ENCODE measurements at places on chromosomes 12 and 14.

- DNase-seq, result no peak
These were observed 629 bp downstream of the KCNMB4 start for GRCh38 chr12:70366581-70367257.

DNA sequence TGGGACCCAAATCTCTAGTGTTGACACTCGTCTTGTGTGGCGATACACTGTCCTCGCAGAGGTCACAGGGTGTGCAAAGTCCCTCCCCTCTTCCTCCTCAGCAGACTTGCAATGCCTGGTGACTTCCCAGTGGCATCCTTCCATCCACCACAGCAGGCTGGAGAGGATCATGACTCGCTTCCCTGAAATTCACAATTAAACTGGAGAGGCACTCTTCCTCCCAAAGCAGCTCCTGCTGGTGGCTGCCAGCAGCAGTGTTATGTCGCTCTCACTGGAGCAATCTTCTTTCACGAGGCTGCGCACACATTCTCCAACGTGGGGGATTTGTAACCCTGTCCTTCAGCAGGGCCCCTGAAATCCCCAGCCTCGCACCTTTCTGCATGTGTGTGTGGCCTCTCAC, 145.2 kb upstream of the TMCC3 start:
- DNase-seq, result no peak

DNA sequence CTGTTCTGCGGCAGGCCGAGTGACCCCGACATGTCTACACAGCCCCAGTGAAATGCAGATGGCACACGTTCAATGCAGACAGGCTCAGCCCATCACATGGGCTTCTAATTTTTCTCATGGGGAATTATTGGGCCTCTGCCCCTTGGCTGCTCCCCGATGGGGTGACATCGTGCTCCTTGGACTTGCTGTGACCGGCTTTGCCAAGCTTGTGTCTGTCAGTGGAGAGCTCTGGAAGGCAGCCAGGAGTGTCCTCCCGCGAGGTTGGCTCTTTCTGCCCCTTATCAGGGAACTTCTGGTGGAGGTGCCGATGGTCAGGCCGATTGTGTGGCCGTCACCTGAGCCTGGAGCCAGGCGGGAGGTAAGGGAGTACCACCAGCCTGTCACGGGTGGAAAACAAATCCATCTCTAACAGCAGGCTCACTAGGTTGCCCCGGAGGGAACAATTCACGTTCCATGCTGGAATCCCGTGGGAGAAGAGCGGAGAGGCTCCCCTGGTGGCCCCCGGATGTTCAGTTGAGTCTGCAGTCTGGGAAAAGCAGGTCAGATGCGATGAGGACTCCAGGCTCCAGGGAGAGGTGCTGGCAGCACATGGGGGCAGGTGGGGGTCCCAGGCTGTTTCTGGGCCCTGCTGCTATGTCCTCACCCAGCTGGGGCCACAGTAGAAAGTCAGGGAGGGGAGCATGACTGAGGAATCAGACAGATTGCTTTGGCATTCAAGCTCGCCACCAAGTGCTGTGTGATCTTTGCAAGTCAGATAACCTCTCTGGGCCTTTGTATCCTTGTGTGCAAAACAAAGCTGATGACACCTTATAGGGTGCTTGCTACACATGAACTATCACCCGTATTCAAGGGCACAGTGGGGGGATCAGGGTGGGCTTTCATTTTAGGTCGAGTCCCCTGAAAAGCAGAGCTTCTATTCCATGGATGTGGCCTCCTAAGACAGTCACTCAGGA, 43.2 kb upstream of the EML1 start:
- DNase-seq, result no peak

- DNase-seq, result no peak
These were observed 8.0 kb upstream of the PLEKHA5 start for GRCh38 chr12:19121449-19122018.

GRCh38 chr14:75915045-75915444, 66.8 kb downstream of the TGFB3 start:
- no peak for DNase-seq

DNA sequence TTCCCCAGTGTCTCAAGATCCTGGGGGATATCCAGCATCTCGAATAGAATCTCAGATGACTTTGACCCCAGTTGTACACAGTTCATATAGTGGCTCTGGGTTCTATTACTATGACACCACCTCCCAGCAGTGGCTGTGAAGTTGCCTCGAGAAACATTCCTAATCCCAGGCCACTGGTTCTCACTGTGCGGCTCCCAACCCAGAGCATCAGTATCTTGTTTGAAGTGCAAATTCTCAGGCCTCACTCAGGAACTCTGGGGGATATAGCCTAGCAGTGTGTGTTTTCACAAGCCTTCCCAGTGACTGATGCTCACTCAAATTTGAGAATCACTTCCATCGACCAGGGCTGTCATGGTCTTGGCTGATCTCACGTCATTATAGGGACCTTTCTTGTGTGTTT, 69.3 kb upstream of the IGF1 start:
- no peak for DNase-seq

DNA sequence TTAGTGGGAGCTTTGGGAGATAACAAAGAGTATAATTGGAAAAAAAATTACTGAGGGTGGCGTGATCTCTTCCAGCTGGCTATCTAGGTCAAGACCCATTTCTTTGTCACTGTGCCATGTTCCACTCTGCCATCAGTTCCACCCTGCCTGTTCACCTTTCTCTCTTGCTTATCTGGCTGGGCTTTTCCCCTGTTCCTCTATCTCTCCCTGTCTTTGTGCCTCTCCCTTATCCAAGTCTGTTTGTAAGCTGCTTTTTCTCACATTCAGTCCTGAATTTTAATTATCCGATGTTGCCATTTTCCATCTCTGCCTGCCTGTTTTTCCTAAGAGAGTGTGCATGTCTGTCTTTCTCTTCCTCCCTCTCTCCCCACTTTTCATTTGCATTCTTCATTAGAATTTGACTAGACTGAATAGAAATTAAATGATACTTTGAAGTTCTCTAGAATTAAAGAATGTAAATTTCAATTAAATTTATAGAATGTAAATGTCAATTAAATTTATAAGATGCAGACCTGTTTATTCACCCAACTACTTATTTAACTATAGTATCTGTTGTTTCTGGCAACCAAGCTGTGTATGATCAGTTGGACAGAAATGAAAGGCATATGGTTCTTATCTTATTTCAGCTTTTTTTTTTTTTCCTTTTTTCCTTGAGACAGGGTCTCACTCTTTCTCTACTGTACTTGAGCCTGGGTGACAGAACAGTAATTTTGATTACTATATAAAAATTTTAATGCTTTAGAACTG, 40.9 kb upstream of the A2ML1 start:
- DNase-seq, result no peak

- DNase-seq, result no peak
These were observed 55.6 kb downstream of the RASSF8 start for GRCh38 chr12:26014085-26014484.

GRCh38 chr14:61048640-61049039, 67.6 kb downstream of the SLC38A6 start:
- DNase-seq, result no peak

DNA sequence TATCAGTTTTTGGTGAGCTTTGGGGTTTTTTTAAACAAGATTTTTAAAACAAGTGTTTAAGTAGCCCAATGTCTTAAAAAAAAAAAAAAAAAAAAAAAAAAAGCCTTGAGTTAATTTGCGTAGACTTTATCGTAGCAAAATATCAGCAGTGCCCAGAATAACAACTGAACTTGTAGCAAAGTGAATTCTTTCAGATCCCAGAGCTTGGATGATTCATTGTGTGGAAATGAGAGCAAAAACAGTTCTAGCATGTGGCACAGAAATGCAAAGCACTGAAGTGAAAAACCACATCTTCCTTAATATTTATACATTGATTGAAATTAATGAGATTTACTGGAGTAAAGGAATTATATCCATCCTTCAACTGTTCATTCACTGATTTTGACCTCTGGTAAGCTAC, 258.1 kb downstream of the EGLN3 start:
- no peak for DNase-seq

DNA sequence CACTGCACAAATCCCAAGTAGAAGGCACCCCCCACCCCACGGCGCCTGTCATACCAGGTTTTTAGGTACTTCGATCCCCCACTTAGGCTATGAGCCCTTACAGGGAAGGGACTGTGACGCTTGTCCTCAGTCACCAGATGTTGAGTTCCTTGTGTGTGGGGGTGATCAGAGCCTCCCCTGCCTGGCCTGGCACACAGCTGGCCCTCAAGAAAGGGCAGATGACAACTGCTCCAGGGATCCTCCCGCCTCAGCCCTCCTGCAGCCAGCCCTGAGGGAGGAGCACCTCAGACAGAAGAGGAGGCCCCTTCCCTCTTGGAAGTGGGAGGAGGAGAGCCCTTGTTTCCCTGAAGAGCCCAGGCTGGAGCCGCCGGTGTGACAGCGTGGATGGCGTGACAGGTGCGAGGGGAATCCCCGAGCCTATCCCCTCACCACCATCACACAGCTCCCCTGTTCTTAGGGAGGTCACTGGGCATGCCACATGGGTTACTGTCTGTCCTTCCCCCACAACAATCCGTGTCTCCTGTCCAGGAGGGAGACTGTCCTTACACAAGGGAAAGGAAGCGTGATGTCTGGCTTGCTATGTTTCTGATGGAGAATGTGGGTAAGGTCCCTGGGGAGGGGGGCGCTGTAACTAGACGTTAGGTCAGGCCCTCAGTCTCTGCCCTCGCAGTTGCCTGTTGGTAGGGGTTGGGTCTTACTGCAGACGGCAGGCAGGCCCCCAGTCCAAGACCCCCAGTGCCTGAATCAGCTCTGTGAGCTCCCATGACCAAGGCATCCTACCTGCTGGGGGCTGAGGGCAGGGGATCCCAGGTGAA, 31.4 kb downstream of the P2RX4 start:
- no peak for DNase-seq

GRCh38 chr12:90897986-90898385, 57.0 kb downstream of the CCER1 start:
- DNase-seq, result no peak

DNA sequence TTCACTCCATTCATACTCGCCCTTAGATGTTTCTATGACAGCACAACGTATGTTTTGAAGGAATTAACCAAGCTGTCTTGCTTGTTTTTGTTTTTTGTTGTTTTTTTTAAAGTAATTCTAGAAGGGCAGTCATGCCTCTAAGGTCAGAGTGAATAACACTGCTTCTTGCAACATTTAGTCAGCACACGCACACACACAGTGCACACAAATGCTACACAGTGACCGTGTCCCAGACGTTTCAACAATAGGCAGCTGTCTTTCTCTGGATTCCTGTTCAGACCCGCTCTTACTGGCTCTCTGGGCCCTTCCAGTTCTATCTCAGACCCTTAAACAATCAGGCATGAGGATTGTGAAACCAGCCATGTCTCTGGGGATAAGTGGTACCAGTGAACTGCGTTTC, 351.0 kb upstream of the FKBP4 start:
- no peak for DNase-seq

- no peak for DNase-seq
These were observed 1.9 kb upstream of the BCL11B start for GRCh38 chr14:99273766-99274345.

DNA sequence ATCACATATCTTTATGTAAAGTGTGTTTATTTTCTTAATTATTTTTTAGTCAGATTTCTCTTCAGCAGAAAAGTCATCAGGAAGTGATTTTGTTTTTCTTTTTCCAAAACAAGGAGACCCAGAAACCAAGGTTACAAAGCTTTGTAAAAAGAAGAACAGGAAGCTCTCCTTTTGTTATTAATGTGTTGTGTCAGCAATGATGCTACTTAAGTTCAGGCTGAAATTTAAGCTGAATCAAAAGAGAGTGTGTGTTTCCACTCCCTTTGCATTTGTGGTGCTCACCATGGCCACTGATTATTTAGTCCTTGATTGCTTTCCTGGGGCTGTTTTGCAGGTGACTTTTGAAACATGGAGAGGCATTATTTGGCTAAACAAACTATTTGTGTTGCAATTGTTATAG, 155.3 kb upstream of the ATP2B1 start:
- no peak for DNase-seq

DNA sequence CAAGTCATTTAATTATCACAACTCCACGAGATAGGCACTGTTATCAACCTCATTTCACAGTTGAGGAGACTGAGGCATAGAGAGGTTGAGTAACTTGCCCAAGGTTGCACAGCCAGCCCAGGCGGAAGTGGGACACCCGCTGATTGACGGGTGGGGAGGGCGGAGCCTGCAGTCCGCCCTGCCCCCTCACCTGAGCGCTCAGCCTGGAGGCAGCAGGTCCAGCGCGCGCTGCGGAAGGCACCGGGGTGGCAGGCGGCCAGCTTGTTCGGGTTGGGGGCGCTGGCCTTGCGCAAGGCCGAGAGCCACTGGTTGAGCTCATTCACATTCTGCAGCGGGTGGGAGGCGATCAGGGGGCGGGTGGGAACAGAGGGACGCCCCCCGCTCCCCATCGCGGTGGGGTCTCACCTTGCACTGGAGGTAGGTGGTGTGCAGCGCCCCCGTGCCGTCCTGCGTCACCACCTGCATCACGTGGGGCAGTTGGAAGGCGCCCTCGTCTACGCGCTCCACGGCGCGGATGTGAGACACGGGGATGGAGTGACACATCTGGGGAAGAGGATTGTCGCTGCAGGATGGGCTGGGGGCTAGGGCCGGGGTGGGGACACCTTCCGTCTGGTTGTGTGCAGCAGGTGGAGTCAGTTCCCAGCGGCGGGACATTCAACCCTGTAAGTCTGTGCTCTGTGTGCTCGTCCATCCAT, 31.7 kb downstream of the RASAL1 start:
- no peak for DNase-seq

DNA sequence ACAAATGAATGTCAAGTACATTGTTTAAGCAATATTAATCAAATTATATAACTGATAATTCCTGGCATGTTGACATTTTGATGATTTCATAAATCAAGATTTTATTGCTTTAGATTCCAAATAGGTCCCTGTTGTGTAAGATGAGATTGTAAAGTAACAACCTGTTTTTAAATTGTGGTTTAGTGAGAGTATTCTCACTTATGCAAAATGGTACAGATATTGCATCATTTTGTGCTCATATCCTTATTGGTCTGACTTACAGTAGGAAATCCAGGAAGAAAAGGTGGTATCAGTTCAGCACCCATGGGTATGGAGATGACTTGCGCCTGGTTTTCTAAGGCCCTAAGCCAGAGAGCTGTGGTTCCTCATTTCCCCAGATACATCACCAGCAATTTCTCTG, 165.5 kb downstream of the KIF21A start:
- no peak for DNase-seq

DNA sequence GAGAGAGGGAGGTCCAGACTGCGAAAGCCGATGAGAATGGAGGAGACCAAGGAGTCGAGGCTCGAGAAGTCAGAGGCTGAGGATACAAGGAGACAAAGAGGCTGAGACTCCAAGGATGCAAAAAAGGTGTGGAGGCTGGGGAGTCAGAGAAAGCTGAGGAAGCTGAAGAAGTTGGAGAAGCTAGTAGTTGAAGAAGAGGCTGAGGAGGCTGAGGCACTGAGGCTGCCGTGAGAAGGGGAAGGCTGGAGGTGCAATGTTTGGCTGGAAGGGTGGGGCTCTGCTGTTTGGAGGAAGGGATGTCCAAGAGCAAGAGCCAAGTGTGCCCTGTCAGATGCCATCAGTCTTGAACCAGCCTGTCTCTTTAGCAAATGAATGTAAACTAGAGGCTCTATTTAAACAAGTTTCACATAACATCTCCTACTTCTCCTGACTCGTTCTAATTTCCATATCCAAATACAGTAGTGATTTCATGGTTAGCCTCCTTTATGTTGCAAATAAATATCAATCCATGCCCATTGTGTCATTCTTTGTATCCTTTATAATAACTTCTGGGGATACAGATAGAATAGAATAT, 10.8 kb upstream of the SPTSSA start:
- DNase-seq, result no peak

- DNase-seq, result no peak
These were observed 51.3 kb downstream of the WASHC4 start for GRCh38 chr12:105158876-105159275.
